T-helper 1 cell (primary cell): ENCODE measurements at places on chromosomes 3 and 15.

GRCh38 chr15:40346579-40347558 lies 4.0 kb upstream of the PHGR1 start:
- DNase-seq: no peak

DNA sequence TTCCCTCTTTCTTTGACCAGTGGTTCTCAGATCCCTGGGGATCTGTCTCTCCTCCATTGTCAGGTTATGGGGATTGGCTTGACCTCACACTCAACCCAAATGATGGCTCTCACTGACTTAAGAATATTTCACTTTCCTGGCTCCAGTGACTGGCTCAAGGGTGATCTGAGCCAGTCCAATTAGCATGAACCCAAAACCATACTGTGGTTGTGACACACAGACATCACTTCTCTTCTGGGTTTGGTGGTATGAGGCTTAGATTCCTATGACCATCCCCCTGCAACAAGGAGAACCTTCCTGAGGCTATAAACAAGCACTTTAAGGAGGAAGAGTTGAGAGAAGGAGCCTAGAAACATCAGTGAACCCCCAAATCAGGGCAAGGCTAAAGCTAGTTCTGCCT lies 85.8 kb downstream of the KCNAB1 start:
- DNase-seq: no peak

GRCh38 chr3:179083977-179084376 lies 12.4 kb upstream of the ZMAT3 start:
- no peak for DNase-seq

GRCh38 chr3:53729618-53730017 lies 116.6 kb downstream of the CHDH start:
- DNase-seq: no peak

GRCh38 chr15:73694419-73694818 lies 10.2 kb downstream of the CD276 start:
- no peak for DNase-seq

DNA sequence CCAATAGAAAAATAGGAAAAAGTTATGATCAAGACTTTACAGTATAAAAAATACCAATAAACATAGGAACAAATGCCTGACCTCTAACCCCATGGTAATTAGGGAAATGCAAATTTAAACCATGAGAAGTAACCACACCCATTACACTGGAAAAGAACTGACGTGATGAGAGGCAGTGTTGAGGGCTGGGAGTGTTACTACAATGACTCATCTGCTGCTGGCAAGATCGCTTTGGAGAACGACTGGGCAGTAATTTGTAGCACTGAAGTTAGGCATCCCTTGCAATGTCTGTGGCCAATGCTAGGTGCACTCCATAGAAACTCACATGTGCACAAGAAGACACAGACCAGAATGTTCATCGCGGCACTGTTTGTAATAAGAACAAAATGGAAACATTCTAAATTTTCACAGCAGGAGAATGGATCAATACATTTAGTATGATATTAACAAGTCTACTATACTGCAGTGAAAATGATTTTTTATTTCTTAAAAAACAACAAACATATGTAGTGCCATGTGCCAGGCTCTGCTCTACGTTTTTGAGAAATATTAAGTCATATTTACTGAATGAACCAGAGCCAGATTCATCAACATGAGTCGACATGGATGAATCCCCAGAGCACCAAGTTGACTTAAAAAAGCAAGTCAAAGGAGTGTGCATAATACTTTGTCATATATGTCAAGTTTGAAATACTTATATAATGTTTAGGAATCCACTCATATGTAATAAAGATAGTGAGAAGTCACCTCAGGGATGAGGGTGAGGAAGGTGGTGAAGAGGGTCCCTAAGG lies 37.6 kb upstream of the EPHB3 start:
- no peak for DNase-seq

GRCh38 chr3:16130066-16130465 lies 44.4 kb upstream of the GALNT15 start:
- DNase-seq: no peak

GRCh38 chr3:80234706-80235105 lies 466.9 kb upstream of the ROBO1 start:
- no peak for DNase-seq
